Bronchial smooth muscle cell (primary cell): ENCODE measurements at places on chromosomes 5 and 9. TPM values are rescaled to one million over a fixed set of nuclear protein-coding genes. Genes with fewer than 3 reads are reported as not detected.

The PCDHGA5 gene
- total RNA-seq = 1.6 and 2.0 TPM in 2 replicates

The SLC6A19 gene
- not detected in 2 replicates for total RNA-seq

The PCDHA12 gene
- under 0.01 TPM in 2 replicates for total RNA-seq

The C5orf58 gene
- not detected in 2 replicates for total RNA-seq

The STKLD1 gene
- total RNA-seq = 0.69 and 0.95 TPM in 2 replicates

The CKMT2 gene
- total RNA-seq = 1.3 and 3.6 TPM in 2 replicates

The TEX48 gene
- total RNA-seq = not detected in 2 replicates

The HEMGN gene
- total RNA-seq = not detected in 2 replicates

The CCNI2 gene
- total RNA-seq = 0.09 TPM in 1 of 2 replicates, not detected in the other

The PTPA gene
- 68.0 and 114 TPM in 2 replicates for total RNA-seq

The CAMK2A gene
- total RNA-seq = 0.47 and 0.69 TPM in 2 replicates

The CCDC171 gene
- total RNA-seq = 4.4 and 5.7 TPM in 2 replicates

The COQ4 gene
- 13.7 and 14.5 TPM in 2 replicates for total RNA-seq

The KCNV2 gene
- total RNA-seq = not detected in 2 replicates

The CCNJL gene
- total RNA-seq = under 0.01 and 0.09 TPM in 2 replicates

The FLT4 gene
- total RNA-seq = 0.09 and 0.16 TPM in 2 replicates

The IFNK gene
- not detected in 2 replicates for total RNA-seq

The FSTL4 gene
- total RNA-seq = 0.26 TPM in 1 of 2 replicates, not detected in the other

The HNRNPK gene
- 349 and 403 TPM in 2 replicates for total RNA-seq

The PCDHA10 gene
- total RNA-seq = under 0.01 and 0.26 TPM in 2 replicates

The DND1 gene
- total RNA-seq = 0.16 and 0.17 TPM in 2 replicates

The ANKRA2 gene
- total RNA-seq = 20.1 and 30.1 TPM in 2 replicates

The CD274 gene
- total RNA-seq = 1.1 and 1.6 TPM in 2 replicates

The IFNB1 gene
- total RNA-seq = not detected in 2 replicates

The DRD1 gene
- under 0.01 TPM in 1 of 2 replicates, not detected in the other for total RNA-seq

The FGF1 gene
- total RNA-seq = 0.34 and 0.47 TPM in 2 replicates

The MARCOL gene
- not detected in 2 replicates for total RNA-seq

The FOXE1 gene
- not detected in 2 replicates for total RNA-seq

The IFNA2 gene
- not detected in 2 replicates for total RNA-seq

The PCDHGB3 gene
- total RNA-seq = 5.1 and 5.4 TPM in 2 replicates

The LCN10 gene
- 0.16 TPM in 1 of 2 replicates, not detected in the other for total RNA-seq

The SLC25A2 gene
- total RNA-seq = 0.32 TPM in 1 of 2 replicates, not detected in the other

The COL23A1 gene
- total RNA-seq = under 0.01 TPM in 1 of 2 replicates, not detected in the other

The FREM1 gene
- total RNA-seq = 0.16 TPM in 1 of 2 replicates, not detected in the other
